ENCODE measurements at places on chromosomes 12 and 14. TPM values are rescaled to one million over a fixed set of nuclear protein-coding genes. Genes with fewer than 3 reads are reported as not detected.
A peak's percentile ranks its signal among the peaks of the same experiment; 100 is the strongest.

DNA sequence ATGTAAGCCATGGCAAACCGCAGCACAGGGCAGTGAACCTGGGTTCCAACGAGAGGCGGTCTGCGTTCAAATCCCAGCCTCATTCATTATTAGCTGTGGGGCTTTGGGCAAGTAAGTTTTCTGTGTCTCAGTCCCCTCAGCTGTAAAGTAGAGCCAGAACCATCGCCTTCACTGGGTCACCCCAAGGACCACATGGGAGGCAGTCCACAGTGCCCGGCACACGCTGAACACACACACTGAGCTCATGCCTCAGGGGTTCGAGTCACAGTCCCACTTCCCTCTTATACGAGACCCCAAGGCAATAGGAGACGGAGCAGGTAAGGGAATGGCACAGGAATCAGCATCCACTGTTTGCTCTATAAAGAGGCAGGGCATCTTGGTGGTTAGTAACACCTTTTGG is 19.1 kb downstream of the LRTM2 start:
- no peak overlapping the region for H3K4me3 ChIP-seq
- no peak overlapping the region for H3K27ac ChIP-seq
- H3K4me1 ChIP-seq: peaks cover 8% of the 10 kb centered on the region
- H3K36me3 ChIP-seq: no peaks in the 10 kb centered on the region

DNA sequence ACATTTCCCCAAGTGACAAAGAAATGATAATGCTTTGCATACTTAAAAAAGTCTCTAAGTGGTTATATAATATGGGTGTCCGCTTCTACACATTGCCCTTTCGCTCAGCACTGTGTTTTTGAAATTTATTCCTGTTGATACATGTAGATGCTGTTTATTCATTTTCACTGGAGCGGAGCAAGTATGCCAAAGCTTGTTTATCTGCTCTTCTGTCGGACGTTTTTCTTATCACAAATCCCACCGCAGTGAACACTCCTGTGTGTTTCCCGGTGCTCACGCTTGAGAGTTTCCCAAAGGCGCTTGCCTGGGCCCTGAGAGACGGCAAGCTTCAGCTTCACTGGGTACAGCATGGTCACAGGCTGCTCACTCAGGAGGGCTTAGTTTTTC is 50.2 kb downstream of the TPCN1 start:
- peaks cover 12% of the 10 kb centered on the region for H3K4me1 ChIP-seq
- no peaks in the 10 kb centered on the region for H3K27me3 ChIP-seq
- H3K27ac ChIP-seq: no peak overlapping the region
- DNase-seq: no peak

- peak overlapping the region; percentile 38 for H3K27ac ChIP-seq
- H3K27me3 ChIP-seq: peaks cover 3% of the 10 kb centered on the region
- DNase-seq: no peak
- peaks cover 14% of the 10 kb centered on the region for H3K4me1 ChIP-seq
- no peak overlapping the region for H3K4me3 ChIP-seq
- no peaks in the 10 kb centered on the region for H3K36me3 ChIP-seq
Observed at GRCh38 chr12:126952096-126953007, 1314.6 kb upstream of the TMEM132C start.

The RAD9B gene
- total RNA-seq: 0.33 TPM

DNA sequence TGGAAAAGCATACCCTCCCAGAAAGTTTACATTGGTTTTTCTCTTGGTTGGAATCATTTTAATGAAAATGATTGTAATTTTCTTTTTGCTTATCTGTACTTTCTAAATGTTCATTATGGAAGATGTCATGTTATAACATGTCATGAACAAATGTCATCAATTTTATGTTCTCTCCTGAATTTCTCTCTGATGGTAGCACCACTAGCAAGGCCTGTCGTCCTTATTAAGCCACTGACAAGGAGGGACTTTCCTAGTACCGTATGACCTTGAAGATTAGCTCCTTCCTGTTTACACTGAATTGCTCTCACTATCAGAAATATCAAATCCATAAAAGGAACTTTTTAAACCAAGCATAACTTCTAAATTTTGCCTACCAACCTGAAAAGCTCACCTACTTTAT is 99.0 kb downstream of the ESR2 start:
- H3K36me3 ChIP-seq: peaks cover 21% of the 10 kb centered on the region
- no peaks in the 10 kb centered on the region for H3K27me3 ChIP-seq
- no peak for DNase-seq
- peaks cover 54% of the 10 kb centered on the region for H3K4me1 ChIP-seq
- no peak overlapping the region for H3K27ac ChIP-seq
- H3K4me3 ChIP-seq: no peak overlapping the region

- no peak overlapping the region for H3K27ac ChIP-seq
- no peaks in the 10 kb centered on the region for H3K27me3 ChIP-seq
- H3K36me3 ChIP-seq: no peaks in the 10 kb centered on the region
- peaks cover 10% of the 10 kb centered on the region for H3K4me1 ChIP-seq
Observed at GRCh38 chr12:46808955-46809697, 16.7 kb downstream of the SLC38A4 start.
